ENCODE measurements at places on chromosomes 1 and 21.

- DNase-seq: no peak
These were observed 5.7 kb downstream of the F3 start for GRCh38 chr1:94535879-94536278.

- no peak for DNase-seq
These were observed 14.4 kb upstream of the IGSF5 start for GRCh38 chr21:39730418-39731157.

DNA sequence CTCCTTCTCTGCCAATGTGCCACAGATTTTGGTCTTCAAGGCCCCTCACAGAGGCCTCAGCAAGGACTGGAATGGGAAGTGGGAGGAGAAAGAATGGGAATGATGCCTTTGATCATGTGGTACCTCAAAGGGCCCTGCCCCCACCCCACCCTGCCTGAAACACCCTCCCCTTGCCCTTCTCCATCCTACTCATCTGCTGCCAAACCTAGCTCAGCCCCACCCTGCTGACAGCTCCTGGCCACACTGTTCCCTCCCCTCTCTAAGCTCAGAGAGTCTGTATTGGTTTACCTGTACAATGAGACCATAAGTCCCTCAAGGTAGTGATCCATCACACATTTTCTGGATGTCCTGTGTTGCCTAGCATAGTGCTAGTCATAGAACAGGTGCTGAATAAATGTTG, 6.7 kb upstream of the ARHGAP30 start:
- no peak for DNase-seq

DNA sequence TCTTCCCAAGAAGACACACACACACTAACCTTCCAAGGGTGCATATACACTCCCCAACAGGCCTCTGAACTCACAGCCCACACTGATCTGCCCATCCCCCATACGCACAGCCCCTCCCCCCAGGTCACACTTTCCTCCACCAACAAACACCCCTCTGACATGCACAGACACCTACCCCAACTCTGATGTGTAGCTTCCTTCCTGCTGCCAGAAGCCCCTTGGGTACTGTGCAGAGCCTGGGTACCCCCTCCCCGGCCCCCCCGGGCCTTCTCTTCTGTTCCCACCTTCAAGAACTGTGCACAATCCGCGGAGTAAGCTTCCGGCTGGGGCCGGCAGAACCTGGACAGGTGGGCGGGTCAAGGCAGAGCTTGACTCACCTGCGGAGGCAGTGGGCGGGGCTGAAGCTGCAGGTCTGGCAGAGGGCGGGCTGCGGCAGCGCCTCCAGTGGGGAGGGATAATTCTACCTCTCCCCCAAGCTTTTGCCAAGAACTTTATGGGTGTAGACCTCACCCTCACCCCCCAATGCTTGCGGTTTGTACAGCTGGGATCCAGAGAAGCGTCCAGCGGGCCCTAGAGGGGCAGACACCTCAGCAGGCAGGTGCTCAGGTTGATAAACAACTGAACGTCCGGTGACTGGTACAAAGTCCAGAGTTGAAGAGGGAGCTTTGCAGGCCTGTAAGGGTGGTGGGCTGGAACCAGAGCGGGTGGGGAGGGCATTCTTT, at the start of gene C1orf210:
C1orf210 (minus strand) TSS at position 313 of the 722 bp plus-strand sequence. CDS start 2,311 bp downstream, outside the sequence.
- DNase-seq: no peak

All from stimulated activated CD4-positive, alpha-beta T cell treated with anti-CD3 and anti-CD28 coated beads, Interleukin-1b, Interleukin-23, amount 100 ng/mL, for 24 hours (primary cell).